ENCODE measurements at places on chromosomes 16 and 17.

DNA sequence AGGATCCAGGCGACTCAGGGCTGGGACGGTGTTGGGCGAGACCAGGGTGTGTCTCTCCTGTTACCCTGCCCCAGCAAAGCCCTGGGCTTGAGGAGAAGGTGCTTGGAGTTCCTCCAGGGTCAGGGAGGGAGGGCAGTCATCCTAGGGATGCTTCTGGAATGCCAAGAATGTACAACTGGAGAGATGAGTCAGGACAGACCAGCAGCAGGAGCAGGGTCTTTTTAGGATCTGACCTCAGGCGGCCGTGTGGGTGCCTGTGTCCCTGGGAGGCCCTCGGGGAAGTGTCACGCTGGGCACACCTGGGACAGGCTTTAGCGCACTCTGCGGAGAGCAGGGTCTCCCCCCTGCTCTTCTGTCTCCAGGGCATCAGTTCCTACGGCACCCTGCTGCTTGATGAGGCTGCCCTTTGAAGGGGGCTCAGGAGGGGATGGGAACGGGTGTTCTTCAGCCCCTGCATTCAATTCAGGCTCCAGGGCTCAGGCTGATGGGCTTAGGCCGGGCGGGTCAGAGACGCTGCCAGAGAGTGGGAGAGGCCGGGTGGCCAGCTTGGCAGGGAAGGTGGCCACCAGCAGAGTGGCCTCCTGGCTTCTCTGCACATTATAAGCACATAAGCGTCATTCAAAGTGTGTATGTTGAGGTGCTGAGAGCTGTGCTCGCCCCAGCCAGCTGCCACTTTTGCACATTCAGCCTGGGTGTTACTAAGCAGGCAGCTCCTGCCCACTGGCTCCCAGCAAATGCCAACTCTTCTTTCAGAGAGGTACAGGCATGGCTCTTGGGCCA, 8.4 kb upstream of the MTSS2 start:
- DNase-seq: no peak

- DNase-seq: no peak
Observed at GRCh38 chr16:67327743-67328142, 1.1 kb downstream of the LRRC36 start.

DNA sequence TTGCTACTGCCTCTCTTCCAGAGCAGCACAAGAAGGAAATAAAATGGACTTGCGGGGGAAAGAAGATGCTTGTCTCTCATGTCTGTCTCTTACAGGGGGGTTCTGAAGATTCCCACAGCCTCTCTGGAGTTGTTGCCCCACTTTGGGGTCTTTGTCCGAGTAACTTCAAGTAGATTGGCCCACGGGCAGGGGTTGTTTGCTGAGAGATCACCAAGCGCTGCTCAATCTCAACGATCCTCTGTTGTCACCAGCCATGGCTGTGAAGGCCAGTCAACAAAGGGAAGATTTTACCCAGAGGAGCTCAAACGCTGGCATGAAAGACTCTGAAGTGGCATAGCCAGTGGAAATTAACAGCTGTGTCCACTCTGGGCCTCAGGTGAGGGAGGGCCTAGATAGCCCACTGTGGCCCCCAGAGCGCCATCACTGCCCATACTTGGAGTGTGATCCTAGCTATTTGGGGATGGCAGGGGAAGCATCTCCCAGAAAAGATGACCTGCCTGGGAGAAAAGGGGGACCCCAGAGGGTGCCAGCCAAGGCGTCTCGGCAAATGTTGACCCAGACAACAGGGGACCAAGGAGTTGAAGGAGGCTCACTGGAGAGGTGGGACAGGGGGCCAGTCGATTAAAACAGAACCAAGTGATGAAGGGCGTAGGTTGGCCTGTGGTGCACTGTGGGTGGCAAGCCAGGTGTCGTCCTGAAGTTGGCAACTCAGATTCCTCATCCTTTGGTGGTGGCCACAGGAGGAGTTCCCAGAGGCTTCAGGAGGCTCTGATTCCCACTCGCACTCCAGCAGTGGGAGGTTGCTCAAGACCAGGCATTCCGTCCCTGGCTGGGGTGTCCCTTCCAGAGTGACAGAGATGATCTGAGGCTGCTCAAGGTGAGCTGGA, 28.0 kb downstream of the SLC13A5 start:
- no peak for DNase-seq

DNA sequence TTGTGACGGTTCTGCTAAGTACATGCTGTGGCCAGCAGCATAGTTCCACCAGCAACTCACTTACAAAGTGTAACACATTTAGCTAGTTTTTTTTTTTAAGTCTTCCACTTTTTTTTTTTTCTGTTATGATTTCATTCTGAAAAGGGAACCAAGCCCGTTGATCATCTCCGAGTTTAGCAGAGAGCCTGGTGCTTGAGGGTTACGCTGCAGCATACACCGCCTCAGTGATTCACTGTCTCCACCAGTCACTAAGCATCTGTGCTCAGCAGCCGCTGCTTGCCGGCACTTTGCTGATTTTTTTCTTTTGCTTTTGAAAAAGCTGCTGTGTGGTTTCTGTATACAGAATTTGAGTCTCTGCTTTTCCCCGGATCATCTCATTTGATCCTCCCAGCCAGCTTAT, 194.5 kb upstream of the CDH13 start:
- DNase-seq: no peak

- DNase-seq: no peak
Observed at GRCh38 chr16:49816875-49817274, 39.0 kb downstream of the ZNF423 start.

- DNase-seq: no peak
Observed at GRCh38 chr16:88365244-88365865, 17.4 kb upstream of the ZNF469 start.

DNA sequence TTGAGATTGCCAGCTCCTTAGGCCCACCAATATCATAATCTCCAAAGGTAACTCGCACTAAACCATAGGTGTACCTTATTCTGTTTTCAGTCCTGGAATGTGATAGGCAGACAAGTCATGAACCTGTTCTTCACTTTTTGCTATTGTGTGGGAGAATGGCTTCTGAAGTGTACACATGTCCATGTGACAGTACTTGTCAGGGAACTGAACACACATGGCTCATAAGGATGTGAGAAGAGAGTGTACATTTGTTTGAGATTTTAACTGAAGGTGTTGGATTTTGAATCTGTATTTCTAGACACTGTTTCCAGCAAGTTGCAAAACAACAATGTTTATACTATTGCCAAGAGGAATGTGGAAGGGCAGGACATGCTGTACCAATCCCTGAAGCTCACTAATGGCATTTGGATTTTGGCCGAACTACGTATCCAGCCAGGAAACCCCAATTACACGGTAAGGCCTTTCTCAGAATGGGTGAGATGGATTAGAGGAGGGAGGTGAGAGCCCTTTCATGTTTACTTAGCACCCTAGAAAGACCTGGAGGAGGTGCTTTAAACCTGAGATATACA, 14.5 kb upstream of the RASL10B start:
- DNase-seq: no peak

GRCh38 chr16:47787696-47788095, 326.6 kb downstream of the PHKB start:
- DNase-seq: no peak

Data from femur (tissue), 1 donor.